ENCODE measurements at places on chromosomes 7 and 10.

DNA sequence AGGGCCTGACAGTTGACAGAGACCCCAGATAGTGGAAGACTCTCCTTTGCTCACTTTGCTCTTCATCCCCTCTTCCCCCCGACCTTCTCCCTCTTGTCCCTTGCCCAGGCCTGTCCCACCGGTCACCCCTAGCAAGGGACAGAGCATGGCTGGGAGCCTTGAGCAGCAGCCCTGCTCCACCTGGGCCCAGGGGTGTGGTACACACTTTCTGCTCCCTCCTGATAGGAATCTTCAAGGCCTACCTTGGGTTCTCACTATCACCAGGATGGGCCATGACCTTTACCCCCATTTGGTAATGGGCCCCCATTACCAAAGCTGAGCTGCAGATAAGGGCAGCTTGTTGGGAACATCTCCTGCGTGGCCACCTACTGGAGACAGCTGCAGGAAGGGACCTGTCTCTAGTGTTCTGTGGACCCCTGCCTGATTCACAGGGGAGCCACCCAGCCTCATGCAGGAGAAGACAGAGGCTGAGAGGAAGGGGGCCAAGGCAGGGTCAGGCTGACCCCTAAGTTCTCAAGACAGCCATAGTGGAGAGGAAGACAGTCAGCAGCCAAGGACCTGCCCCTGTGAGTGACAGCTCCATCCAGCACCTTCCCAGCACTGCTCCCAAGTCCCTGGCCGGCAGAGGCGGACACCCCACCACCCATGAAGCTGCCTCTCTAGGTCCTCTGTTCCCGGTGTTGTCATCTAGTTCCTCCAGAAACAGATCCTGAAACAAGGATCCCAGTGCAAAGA, 913 bp upstream of the NPC1L1 start:
- no peak for DNase-seq

DNA sequence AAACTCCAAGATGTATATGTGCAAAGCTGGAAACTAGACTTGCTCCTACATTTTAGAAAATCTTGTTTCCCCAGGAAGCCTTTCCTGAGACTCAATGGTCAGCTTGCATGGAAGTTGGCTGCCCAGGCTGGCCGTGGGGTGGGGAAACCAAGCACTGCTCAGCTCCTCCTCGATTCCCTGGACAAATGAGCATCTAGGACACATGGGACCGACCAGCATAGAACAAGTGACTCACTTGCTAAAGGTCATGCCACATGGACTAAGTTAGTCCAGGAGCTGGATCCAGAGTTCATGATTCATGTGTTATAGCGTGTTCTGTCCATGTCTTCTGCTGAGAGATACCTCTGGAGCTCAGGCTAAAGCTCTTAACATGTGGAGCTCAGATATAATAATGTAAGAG, 6.2 kb downstream of the FAM180A start:
- no peak for DNase-seq

DNA sequence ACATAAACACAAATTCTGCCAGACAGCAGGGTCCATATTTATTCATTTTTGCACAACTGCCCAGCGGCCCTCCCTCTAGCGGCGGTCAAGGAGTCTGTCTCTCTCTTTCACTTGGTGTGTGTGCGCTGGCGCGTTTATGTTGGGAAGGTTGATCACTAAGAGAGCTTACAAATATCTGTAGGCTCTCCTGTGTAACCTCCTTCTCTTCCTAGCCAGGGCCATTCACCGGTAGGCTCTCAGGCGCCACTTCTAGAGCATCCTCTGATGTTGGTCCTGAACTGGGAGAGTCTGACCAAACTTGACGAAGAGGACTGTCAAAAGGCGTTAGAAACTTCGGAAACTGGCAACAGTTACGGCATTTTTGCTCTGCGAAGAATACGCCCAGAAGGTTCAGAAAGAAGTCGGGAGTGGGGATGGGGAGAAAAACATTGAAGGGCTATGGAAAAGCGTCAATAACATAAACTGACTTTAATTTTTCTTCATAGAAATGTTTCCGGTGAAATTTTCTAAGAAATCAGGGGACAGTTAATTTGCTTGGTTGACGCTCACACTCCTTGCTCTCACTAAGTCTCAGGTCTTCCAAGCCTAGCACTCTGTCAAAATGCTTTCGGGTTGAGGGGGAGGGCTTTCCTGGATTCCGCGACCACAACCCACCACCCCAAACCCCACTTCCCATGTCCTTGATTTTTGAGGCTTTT, 731.1 kb downstream of the ZWINT start:
- DNase-seq: no peak

DNA sequence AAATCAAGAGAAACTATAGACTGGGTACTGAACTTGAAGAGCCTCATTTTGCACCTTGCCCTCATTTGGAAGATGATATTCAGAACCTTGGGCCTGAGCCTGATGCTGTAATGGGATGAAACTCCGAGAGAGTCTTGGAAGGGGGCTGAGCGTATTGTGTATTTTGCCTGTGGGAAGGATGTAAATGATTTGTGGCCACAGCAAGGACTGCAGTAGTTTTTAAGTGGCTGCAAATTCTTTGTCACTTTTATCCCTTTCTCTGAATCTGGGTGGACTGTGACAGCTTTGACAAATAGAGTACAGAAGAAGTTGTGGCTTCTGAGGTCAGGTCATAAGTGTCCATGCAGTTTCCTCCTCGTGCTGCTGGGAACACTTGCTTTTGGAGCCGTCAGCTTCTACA, 221.2 kb downstream of the ADRA2A start:
- DNase-seq: no peak

DNA sequence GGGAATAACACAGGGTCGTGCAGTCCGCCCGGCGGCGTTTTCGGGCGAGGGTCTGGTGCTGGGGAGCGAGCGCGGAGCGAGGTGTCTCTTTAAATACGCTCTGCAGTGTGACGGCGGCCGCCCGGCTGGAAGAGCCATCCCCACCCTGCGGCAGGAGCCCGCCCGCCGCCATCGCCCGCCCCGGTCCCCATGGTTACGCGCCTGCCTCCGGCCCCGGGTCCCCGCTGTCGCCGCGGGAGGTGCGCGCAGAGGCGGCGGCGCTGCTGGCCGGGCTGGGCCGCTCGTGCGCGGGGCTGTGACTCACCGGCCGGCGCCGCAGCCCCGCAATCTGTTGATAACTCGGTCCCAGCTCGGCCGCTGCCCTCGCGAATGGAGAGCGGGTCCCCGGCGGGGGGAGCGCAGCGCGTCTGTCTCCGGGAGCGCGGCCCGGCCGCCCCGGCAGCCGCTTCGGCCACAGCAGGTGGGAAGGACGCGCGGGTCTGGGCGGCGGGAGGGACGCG, at the start of gene ADGRA1:
ADGRA1 (plus strand) TSS at position 246 of the 500 bp plus-strand sequence. CDS start 986 bp downstream, outside the sequence.
- DNase-seq: peak; percentile 65

GRCh38 chr10:113023017-113023416, 73.0 kb downstream of the TCF7L2 start:
- DNase-seq: no peak

- no peak for DNase-seq
Measured at GRCh38 chr10:128009372-128010126, 102.6 kb downstream of the PTPRE start.

- DNase-seq: no peak
Measured at GRCh38 chr7:33926535-33926934, 21.2 kb downstream of the BMPER start.

- no peak for DNase-seq
Measured at GRCh38 chr10:110524859-110525232, 27.1 kb downstream of the DUSP5 start.

DNA sequence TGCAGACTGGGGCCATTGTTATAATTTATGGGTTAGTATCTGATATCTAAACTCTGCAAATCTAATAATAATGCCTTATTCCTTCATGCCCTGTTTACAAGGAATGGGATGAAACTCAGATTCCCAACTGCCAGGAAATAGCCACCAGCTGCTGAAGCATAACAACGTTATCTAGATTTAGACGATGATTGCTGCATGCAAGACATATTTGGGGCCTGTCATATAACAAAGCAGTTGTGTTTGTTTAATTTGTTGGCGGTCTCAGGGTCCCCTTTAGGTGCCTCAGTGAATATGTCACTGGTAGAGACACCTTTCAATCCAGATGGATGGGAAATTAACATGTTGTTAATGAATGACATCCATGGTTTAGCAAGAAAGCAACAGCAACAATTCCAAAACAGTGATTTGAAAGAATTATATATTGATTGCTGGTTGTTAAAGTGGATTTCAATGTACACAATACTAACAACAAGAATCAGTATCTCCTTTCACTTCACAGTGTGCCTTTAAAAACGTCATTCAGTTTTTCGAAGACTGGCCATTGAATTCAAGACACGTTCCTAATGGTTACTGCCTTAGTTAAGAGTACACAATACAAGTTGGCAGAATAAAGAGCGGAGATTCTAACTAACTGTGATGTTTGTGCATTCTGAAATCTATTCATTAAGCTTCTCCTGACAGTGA, 860.6 kb upstream of the CELF2 start:
- DNase-seq: no peak

- DNase-seq: no peak
Measured at GRCh38 chr10:103540722-103541121, 47.2 kb downstream of the NEURL1 start.

GRCh38 chr7:94434042-94434441, 39.3 kb downstream of the COL1A2 start:
- no peak for DNase-seq

GRCh38 chr7:100191775-100192174, 14.1 kb downstream of the STAG3 start:
- no peak for DNase-seq

DNA sequence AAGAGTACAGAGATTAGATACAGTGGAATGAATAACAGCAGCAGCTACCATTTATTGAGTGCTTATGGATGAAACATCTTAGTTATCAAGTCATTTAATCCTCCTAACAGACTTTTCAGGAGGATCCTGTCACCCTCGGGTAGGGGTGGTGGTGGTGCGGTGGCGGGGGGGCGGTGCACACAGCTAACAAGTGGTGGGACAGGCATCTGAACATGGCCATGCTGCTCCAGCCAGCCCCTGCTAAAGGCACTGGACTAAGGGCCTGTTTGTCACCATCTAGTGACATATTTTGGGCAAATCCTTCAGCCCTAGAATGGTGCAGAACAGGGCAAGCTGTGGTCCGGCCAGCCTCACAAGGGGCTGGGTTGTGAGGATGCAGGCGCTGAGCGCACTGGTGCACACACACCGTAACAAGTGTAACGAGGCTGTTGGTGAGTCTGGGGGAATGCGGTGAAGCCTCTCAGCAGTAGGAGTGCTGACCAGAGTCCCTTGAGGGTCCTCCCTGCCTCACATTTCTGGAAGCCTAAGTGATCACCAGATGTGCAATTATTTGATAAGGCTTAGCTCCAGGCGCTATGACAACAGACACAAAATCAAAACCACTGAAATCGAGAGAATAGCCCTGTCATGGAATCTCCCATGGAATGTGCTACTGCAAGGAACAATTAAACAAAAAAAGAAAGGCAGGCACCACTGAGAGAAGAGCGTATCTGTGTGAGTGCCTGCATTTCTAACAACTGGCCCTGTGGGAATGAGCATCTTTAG, 102.2 kb downstream of the RNF216 start:
- DNase-seq: no peak

DNA sequence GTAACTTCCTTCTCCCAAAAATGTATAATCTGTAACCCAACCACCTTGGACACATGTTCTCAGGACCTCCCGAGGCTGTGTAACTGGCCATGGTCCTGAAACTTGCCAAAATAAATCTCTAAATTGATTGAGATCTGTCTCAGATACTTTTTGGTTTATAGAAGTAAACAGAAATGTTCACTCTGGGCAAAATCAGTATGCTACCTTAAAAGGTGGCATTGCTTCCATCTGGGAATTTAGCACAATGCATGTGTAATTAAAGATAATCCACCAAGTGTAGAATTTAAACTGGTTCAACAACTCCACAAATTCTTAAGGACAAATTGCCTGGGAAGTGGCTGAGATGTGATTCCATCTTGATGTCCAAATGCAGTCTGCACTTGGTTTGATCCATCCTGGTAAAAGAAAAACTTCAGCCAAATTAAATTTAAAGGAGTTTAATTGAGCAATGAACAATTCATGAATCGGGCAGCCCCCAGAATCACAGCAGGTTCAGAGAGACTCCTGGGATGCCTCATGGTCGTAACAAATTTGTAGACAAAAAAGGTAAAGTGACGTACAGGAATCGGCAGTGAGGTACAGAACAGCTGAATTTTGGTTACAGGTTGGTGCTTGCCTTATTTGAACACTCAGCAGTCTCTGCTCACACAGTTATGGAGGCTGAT, 102.6 kb upstream of the PFKP start:
- DNase-seq: no peak
